ENCODE measurements at places on chromosomes 2 and 18. TPM values are rescaled to one million over a fixed set of nuclear protein-coding genes. Genes with fewer than 3 reads are reported as not detected.

DNA sequence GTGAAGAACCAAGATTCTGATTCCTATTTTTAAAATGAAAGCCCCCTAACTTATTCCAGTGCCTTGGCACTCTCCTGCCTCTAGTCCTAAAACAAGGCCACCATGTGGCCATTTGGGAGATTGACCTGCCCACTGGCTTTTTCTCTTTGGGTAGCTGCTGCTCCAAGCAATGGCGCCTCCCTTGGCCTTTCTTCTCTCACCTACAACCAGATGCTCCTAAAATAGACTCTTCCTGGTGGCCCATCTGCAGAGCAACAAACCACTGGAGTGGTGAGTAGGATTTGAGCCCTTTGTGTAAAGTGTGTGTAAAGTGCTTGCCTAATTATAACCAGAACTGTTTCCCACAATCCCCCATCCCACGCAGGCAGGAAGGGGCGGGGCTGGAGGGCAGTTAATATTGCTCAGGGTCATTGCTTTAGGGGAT is 114.2 kb downstream of the FHOD3 start:
- H3K36me3 ChIP-seq, result no peaks in the 10 kb centered on the region
- no peak overlapping the region for H3K4me3 ChIP-seq
- H3K4me1 ChIP-seq, result no peaks in the 10 kb centered on the region
- DNase-seq, result no peak

Gene SLC4A3
- not detected for polyA plus RNA-seq

Gene UGT1A5
- polyA plus RNA-seq, result not detected

DNA sequence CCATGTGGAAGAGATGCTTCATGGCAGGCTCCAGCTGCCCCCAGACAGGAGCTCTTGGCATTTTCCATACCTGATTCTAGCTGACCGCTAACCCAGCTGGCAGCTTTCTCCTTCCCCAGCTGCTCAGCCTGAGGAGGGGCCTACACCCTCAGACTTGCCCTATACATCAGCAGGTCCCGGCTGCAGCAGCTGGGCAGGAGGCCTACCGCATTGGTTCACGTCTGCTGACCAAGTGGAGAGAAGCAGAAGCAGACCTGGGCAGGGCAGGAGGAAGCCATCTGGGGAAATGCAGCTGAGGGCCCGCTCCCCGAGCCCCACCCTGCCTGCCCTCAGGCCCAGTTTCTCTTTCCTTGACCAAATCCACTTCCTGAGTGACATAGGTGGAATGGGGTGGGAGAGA is 50.7 kb downstream of the LBH start:
- H3K4me3 ChIP-seq, result peak overlapping the region; percentile 19
- peaks cover 15% of the 10 kb centered on the region for H3K36me3 ChIP-seq
- H3K27ac ChIP-seq, result peak overlapping the region; percentile 97
- peak; percentile 91 for DNase-seq
- peaks cover 78% of the 10 kb centered on the region for H3K4me1 ChIP-seq
- H3K27me3 ChIP-seq, result no peaks in the 10 kb centered on the region

GRCh38 chr2:207357216-207357615 is 172.5 kb upstream of the CREB1 start:
- H3K27me3 ChIP-seq, result no peaks in the 10 kb centered on the region
- no peak overlapping the region for H3K4me3 ChIP-seq
- no peak for DNase-seq
- H3K27ac ChIP-seq, result no peak overlapping the region
